ENCODE measurements at places on chromosomes 3 and 15. TPM values are rescaled to one million over a fixed set of nuclear protein-coding genes. Genes with fewer than 3 reads are reported as not detected.

The EIF3J gene
- total RNA-seq: 36.2 TPM

The LMAN1L gene
- under 0.01 TPM for total RNA-seq

The ACKR2 gene
- not detected for total RNA-seq

The HDAC11 gene
- total RNA-seq: 11.2 TPM

- H3K27me3 ChIP-seq: peaks cover 2% of the 10 kb centered on the region
- no peak for DNase-seq
- no peak overlapping the region for H3K4me3 ChIP-seq
- no peaks in the 10 kb centered on the region for H3K36me3 ChIP-seq
- H3K27ac ChIP-seq: no peak overlapping the region
- H3K4me1 ChIP-seq: no peaks in the 10 kb centered on the region
Observed at GRCh38 chr3:22469995-22470394, 719.0 kb upstream of the ZNF385D start.

GRCh38 chr3:185846037-185846436 lies 21.2 kb upstream of the IGF2BP2 start:
- no peaks in the 10 kb centered on the region for H3K36me3 ChIP-seq
- DNase-seq: no peak
- H3K27me3 ChIP-seq: no peaks in the 10 kb centered on the region
- H3K4me1 ChIP-seq: peaks cover 7% of the 10 kb centered on the region

DNA sequence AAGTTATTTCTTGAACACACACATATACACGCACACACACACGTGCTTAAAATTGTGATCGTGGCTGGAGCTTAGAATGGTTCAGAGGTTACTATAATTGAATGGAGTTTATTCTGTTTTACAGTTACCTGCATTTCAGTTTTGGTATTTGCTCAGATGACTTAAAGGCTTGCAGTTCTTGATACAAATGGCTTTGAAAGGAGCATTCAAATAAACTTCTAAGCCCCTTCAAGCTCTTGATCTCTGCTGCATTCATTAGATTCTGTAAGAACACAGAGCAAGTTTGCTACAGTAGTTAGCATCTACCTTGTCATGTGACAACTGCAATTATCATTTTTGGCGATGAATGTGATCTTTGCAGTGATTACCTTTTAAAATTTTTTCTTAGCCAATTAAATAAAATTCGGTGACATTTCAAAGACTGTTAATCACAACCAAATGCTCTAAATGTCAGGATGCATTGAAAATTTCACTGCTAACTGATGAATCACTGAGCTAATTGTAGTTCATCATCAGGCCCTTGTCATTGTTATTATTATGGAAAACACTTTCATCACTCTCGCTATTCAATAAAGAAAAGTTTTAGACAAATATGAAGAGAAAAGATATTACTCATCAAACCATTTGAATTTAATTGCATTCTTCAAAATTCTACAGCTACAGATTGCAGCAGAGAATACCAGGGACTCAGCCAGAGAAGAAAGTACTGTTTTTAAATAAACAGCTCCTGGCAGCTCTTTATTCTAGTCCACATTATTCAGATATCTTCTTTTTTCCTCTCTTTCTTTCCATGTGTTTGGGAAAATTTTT lies 296.1 kb downstream of the LRTM1 start:
- no peak overlapping the region for H3K27ac ChIP-seq
- H3K27me3 ChIP-seq: no peaks in the 10 kb centered on the region

DNA sequence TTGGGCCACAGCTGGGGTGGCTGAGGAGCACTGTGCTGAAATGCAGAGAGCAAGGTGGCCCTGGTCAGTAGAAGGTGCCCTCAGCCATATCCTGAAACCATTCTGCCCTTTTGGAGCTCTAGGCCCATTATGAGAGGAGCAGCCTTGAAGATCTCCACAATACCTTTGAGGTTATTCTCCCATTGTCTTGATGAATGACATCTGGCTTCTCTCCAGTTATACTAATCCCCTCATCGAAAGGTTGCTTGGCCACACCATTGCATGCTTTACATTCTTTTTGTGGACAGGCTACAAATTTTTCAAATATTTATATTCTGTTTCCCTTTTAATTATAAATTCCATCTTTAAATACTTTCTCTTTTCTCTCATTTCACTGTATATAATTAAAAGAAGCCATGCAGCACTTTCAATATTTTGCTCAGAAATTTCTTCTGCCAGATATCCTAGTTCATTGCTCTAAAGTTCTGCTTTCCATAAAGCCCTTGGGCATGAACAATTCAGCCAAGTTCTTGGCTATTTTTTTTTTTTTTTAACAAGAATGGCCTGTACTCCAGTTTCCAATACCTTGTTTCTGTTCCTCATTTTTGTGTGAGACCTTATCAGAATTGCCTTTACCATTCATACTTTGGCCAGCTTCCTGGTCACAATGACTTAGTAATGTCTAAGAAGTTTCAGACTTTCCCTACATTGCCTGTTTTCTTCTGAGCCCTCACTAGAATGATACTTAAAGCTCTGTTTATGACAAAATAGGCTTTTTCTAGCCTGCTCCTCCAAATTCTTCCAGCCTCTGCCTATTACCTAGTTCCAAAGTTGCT lies 138.9 kb upstream of the SGO1 start:
- DNase-seq: no peak
- H3K36me3 ChIP-seq: no peaks in the 10 kb centered on the region
- no peaks in the 10 kb centered on the region for H3K27me3 ChIP-seq
- no peaks in the 10 kb centered on the region for H3K4me1 ChIP-seq
- H3K4me3 ChIP-seq: no peak overlapping the region
- no peak overlapping the region for H3K27ac ChIP-seq

DNA sequence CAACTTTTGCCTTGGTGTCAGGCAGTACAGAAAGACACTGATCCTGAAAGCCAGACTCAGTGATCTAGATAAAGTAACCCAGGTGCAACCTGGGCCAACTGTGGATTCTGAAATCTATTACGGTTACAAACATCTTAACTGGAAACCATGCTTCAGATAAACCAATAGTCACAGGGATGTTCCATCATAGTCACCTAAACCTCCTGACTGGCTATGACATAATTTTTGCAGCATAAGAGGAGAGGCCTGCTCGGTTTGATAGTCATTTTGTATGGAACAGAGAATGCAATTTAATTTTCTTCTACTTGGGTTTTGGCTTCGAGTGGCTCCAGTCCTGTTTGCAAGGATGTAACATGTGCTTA lies 3.7 kb downstream of the SLCO3A1 start:
- DNase-seq: no peak
- no peaks in the 10 kb centered on the region for H3K36me3 ChIP-seq
- peaks cover 7% of the 10 kb centered on the region for H3K4me1 ChIP-seq
- no peak overlapping the region for H3K4me3 ChIP-seq
- H3K27ac ChIP-seq: no peak overlapping the region

GRCh38 chr15:50046867-50047266 lies 72.2 kb downstream of the ATP8B4 start:
- H3K27me3 ChIP-seq: no peaks in the 10 kb centered on the region
- H3K27ac ChIP-seq: no peak overlapping the region
- H3K4me1 ChIP-seq: peaks cover 21% of the 10 kb centered on the region

GRCh38 chr3:107377151-107377550 lies at the start of gene CCDC54:
TSS of gene CCDC54 (plus strand) at chr3:107377439. CDS start at chr3:107377588, 149 bp downstream.
- no peaks in the 10 kb centered on the region for H3K27me3 ChIP-seq
- DNase-seq: no peak
- no peaks in the 10 kb centered on the region for H3K36me3 ChIP-seq
- H3K4me3 ChIP-seq: no peak within 1 kb of the TSS
- H3K4me1 ChIP-seq: no peaks in the 10 kb centered on the region
- H3K27ac ChIP-seq: no peak within 1 kb of the TSS

DNA sequence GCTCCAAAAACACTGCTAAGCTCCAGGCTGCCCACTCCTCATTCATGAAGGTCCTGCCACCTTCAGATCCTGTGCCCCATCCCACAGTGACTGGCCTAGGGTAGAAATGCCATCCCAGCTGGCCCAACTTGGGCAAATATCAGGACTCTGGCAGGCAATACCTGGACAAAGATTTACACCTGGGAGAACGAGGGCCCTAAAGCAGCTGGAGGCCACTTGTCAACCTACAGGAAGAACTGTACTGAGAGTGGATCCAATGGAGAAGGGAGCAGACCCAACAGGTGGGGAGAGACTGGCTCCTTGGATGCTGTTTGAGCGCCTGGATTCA lies 57.1 kb upstream of the GATA2 start:
- H3K4me3 ChIP-seq: no peak overlapping the region
- H3K27me3 ChIP-seq: no peaks in the 10 kb centered on the region

DNA sequence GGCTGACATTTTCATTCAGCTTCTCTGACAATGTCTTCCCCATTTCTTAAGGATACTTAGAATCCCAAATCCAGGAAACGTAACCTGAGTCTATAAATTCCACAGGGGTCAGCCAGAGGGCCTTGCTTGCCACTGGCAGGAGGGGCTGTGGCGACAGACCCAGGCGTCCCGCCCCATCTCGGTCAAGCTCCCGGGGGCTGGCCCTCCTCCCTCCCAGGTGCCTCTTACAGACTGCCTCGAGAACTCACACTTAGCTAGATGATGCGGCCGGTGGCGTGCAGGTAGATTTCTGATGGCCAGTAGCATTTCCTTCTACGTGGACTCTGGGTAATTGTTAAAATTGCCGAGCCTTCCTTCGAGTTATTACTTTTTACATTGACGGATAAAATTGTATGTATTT lies 172.5 kb downstream of the NSMCE3 start:
- no peak overlapping the region for H3K27ac ChIP-seq
- no peaks in the 10 kb centered on the region for H3K36me3 ChIP-seq
- peak; percentile 75 for DNase-seq
- no peak overlapping the region for H3K4me3 ChIP-seq

- DNase-seq: no peak
- H3K4me3 ChIP-seq: no peak overlapping the region
- peaks cover 8% of the 10 kb centered on the region for H3K27me3 ChIP-seq
- H3K4me1 ChIP-seq: no peaks in the 10 kb centered on the region
Observed at GRCh38 chr3:127291114-127291513, 3.3 kb upstream of the PRR20G start.

- peaks cover 2% of the 10 kb centered on the region for H3K4me1 ChIP-seq
- H3K27ac ChIP-seq: no peak overlapping the region
- peaks cover 11% of the 10 kb centered on the region for H3K27me3 ChIP-seq
- H3K4me3 ChIP-seq: no peak overlapping the region
- H3K36me3 ChIP-seq: no peaks in the 10 kb centered on the region
Observed at GRCh38 chr15:31255732-31256377, 70.8 kb upstream of the KLF13 start.

GRCh38 chr3:131733086-131733841 lies 230.5 kb upstream of the MRPL3 start:
- no peak overlapping the region for H3K27ac ChIP-seq
- no peak overlapping the region for H3K4me3 ChIP-seq
- H3K36me3 ChIP-seq: no peaks in the 10 kb centered on the region
- DNase-seq: no peak
- H3K4me1 ChIP-seq: no peaks in the 10 kb centered on the region

- H3K36me3 ChIP-seq: no peaks in the 10 kb centered on the region
- H3K4me1 ChIP-seq: no peaks in the 10 kb centered on the region
- no peak for DNase-seq
- H3K27ac ChIP-seq: no peak overlapping the region
- no peak overlapping the region for H3K4me3 ChIP-seq
- no peaks in the 10 kb centered on the region for H3K27me3 ChIP-seq
Observed at GRCh38 chr3:192861972-192862371, 55.7 kb downstream of the MB21D2 start.

DNA sequence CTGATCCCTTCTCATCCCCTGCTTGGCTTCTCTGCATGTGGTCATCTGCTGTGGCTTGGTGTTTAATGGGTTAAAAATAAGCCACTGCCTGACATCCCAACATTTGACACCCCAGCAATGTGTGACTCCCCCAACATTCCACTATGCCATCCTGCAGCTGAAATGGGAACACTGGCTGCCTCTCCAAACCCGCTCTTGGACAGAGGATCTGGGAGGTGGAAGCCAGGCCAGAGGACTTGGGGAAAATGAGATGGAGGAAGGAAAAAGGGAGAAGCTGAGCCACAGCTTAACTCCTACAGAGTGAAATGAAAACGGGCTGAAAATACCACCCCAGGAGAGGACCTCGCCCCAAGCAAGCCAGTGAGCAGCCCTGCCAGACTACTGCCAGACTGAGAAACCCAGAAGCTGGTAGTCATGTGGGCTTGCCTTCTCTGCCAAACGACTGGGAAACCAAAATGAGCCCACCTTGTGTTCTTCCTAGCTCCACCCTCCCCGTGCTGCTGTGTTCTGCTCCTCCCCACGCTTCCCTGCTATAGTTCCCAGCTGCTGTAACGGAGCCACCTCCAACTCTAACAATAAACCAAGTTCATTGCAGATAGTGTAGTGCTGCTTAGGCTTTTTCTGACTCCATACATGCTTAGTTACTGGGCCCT lies 13.7 kb downstream of the MAP1A start:
- H3K4me3 ChIP-seq: no peak overlapping the region
- H3K36me3 ChIP-seq: peaks cover 32% of the 10 kb centered on the region
- no peaks in the 10 kb centered on the region for H3K4me1 ChIP-seq
- H3K27me3 ChIP-seq: no peaks in the 10 kb centered on the region
- DNase-seq: peak; percentile 34

- DNase-seq: no peak
- no peak overlapping the region for H3K27ac ChIP-seq
- no peak overlapping the region for H3K4me3 ChIP-seq
- H3K4me1 ChIP-seq: no peaks in the 10 kb centered on the region
Observed at GRCh38 chr15:28047277-28047676, 51.8 kb downstream of the OCA2 start.

GRCh38 chr3:119681279-119681678 lies 4.1 kb upstream of the COX17 start:
- H3K4me3 ChIP-seq: no peak overlapping the region
- no peaks in the 10 kb centered on the region for H3K36me3 ChIP-seq
- H3K4me1 ChIP-seq: peaks cover 7% of the 10 kb centered on the region
- peak; percentile 72 for DNase-seq
- no peak overlapping the region for H3K27ac ChIP-seq

GRCh38 chr15:92153620-92154019 lies 240.1 kb upstream of the ST8SIA2 start:
- no peaks in the 10 kb centered on the region for H3K27me3 ChIP-seq
- no peak overlapping the region for H3K27ac ChIP-seq
- no peaks in the 10 kb centered on the region for H3K36me3 ChIP-seq
- H3K4me3 ChIP-seq: no peak overlapping the region

DNA sequence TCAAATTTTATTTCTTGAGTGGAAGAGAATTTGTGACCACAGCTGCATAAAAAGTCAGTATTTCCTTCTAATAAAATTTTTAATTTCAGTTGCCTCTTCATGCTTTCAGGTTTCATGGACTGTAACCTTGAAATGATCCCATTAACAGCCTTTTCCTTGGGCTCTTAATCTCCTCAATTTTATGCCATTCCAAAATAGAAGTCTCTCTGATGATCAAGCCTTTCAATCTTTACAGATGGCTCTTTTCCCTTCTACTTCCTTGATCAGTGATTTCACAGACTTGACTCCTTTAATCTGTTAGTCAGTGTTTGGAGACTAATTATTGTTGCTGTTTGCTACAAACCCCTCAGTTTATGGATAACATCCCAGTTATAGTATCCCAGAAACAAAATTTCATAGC lies 11.9 kb downstream of the TSC22D2 start:
- peaks cover 66% of the 10 kb centered on the region for H3K4me1 ChIP-seq
- H3K36me3 ChIP-seq: peaks cover 16% of the 10 kb centered on the region
- no peak for DNase-seq
- H3K27me3 ChIP-seq: no peaks in the 10 kb centered on the region
- no peak overlapping the region for H3K4me3 ChIP-seq
- H3K27ac ChIP-seq: peak overlapping the region; percentile 51

GRCh38 chr3:159977295-159977694 lies 11.3 kb upstream of the IL12A start:
- no peaks in the 10 kb centered on the region for H3K36me3 ChIP-seq
- no peak overlapping the region for H3K4me3 ChIP-seq
- no peak for DNase-seq
